Inflammatory macrophage treated with lipopolysaccharide for 1 hour (primary cell): ENCODE measurements at places on chromosomes 1 and 21.

GRCh38 chr1:67894981-67895735, 61.9 kb upstream of the GNG12 start:
- DNase-seq: no peak

DNA sequence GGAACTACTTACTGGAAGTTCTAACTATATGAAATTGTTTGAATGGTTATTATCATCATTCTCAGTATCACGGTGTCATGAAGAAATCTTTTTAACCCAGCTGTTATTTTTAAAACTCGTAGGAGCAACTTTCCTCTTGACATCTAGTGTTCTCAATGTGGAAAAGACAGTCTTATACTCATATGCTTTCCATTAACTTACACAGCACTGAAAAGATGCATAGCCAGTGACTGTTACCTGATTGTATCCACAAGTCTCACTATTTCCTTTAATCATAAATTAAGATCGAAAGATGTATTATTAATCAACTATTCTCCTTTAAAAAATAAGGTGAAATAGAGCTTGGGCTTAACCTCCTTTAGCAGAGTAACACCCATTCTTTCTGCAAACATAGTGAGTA, 59.7 kb upstream of the TNFSF4 start:
- no peak for DNase-seq

DNA sequence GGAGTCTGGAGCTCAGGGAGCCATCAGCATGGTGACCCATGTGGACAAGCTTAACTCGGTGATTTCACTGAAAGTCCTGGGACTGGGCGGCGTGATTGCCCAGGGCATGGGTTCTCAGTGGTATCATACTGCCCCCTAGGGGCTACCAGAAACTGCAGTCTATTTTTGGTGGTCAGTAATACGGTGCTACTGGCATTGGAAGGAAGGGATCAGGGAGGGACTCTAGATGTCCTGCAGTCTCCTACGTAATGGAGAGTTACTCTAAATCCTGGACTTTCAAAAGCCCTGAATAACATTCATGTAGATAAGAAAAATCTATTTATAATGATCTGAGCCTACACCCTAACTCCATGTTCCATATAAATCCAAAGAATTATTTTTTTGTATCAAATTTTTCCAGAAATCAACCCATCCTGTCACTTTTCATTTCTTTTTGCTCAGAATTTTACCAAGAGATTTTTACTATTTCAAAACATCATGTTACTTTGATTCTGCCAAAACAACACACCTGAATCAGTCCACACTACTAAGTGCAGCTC, 37.3 kb downstream of the PABPC4 start:
- peak; percentile 87 for DNase-seq

DNA sequence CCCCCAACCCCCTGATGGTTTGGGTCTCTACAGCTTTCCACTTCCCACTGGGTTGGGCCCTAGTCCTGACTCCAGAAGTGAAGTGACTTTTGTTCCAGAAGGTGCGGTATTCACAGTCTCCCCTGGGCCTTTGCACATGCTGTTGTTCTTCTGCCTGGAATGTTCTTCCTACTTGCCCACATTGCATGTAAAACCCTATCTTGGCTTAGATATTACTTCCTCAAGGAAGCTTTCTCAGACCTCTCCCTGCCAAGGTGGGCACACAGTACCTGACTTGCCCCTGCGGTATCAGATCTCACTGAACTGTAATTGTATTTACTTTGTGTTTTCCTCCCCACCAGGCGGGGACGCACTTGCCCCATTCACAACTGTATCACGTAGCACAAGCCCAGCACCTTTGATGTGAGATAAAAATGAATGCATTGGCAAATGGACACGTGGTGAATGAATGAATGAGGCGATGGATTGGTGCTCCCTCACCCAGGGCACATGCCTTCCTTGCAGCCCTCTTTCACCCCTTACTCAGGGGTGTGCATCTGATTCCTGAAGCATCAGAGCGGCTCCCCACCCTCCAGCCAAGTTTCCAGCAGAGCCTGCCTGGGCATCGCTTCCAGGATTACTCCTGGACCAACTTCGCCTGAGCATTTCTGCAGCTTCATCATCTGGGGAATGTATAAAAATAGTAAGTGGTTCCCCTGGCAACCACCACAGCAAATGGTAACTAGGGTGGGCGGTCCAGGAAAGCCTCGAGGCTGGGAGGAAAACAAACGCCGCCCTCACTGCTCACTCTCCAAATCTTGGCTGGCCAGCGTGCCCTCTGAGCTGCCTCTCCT, 19.8 kb downstream of the NENF start:
- DNase-seq: peak; percentile 35

DNA sequence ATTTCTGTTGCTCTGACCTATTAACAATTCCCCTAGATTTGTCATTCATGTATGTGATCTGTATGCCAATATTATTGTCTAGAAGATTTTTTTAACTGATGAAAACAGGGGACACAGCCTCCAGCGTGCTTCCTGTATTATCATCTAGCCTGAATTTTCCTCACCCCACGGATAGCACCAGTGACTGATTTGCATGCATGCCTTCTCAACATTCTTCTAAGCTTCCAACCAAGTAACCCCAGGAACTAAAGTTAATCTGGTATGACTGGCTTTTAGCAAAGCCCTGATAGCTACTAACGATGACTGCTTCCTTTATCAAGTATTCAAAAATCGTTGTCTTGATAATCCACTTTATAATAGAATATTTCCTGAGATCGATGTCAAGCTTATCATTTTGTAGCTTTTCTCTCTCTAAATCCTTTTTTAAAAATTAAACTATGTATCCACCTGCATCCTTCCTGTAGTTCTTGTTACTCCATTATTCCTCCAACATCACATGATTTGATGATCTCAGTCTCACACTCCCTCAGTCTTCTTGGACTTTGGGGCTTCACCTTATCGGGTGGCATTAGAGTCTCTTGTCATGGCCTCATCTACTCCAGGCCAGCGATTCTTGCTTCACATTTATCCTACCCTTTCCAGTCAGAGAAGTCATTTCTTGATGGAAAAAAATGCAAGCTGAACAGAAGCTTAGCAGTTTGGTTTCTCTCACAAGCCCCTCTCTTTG, 19.0 kb downstream of the BCAR3 start:
- DNase-seq: no peak

DNA sequence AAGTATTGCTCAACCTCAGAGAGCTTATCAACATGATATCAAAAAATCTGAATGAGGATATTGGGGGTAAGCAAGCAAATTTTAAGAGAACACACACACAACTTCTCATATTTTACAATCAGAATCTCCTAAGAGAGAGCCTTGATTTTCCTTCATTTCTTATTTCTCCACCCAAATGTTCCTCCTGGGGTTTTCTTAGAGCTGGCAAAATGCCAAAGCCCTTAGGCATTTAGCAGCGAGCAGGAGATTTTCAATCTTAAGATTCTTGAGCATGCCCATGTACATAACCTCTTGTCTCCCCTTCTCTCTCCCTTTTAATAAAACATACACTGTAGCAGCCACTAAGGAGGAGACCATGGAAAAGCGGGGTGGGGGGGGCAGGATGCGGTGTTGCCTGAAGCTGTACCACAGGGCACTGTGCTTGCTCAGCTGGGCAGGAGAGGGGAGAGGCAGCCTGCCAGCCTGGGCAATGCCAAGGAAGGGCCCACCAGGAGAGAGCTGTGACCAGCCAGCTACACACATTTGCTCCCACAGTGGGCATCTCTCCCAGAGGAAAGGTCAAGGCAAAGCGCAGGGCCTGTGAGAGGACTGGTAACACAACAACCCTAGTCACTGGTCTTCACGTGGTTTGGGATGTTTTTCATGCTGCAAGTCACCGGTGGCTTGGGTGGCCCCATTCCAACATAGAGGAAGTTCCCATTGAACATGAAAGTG, 4.3 kb downstream of the BRINP2 start:
- DNase-seq: no peak

DNA sequence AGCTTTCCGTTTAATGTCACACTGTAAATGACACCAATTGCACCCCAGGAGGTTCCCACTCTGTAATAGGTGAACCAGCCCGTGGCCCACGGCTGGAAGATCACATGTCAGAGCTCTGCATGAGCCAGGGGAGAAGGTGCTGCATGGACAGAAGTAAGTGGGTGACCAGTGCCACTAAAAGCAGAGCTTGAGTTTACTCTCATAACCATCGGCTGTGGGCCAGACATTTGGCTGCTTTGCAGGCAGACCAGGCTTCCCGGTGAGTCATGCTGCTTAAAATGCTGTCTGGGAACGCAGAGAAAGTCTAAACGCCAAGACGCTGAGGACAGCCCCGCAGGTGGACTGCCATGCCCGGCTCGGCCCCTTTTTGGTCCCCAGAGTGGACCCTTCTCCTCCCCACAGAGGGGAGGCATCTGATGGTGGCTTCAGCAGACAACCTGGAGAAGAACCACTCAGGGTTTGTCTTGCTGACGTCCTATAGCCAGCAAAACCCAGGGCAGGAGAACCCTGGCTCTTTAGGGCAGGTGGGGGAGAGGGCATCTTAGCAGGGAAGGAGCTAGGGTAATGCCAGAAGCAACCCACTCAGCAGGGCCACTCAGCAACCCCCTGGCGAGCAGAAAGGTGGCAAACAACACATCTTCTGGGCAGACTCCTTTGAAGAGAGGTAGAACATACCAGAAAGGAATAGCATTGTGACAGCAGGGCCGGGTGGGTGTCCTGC, 7.3 kb downstream of the KIAA2013 start:
- no peak for DNase-seq

DNA sequence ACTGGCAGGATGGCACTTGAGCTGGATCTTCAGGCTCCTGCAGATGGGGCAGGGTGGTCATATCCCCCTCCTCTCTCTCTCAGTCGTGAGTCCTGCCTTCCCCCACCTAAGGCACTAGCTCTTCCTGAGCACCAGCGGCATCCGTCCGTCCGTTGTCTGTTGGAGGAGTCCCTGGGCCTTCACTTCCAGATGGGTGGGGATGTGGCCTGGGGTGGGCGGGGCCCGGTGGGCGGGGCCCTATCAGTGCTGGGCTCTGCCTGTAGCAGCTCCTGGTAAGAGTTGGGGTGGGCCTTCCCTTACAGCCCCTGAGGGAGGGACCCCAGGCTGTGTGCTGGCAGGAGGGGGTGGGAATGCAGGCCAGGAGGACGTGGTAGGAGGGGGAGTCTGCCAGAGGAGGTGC, 10.3 kb downstream of the LDLRAD2 start:
- DNase-seq: no peak

- DNase-seq: no peak
Observed at GRCh38 chr1:91173346-91173890, 151.6 kb upstream of the ZNF644 start.

GRCh38 chr1:223298701-223299100, 65.3 kb downstream of the SUSD4 start:
- DNase-seq: no peak

- no peak for DNase-seq
Observed at GRCh38 chr1:22751124-22751531, 40.5 kb downstream of the EPHB2 start.

DNA sequence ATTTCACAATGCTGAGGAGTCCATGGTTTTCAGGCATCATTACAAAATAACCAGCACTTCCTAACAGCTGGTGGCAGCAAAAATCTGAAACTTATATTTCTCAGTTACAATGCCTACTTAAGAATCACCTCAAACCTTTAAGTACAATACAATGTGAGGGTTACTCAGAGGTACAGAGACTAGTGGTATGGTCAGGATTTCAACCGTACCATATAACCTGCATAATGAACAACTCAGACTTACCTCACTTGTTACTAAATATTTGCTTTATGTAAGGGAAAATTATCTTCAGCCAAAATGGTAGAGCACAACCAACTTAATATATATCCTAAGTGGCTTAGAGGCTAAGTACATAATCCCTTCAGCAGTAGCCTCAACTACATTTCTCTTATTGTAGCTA, 344.5 kb downstream of the SMYD3 start:
- DNase-seq: no peak

- no peak for DNase-seq
Observed at GRCh38 chr1:236313427-236313826, 31.7 kb upstream of the ERO1B start.

DNA sequence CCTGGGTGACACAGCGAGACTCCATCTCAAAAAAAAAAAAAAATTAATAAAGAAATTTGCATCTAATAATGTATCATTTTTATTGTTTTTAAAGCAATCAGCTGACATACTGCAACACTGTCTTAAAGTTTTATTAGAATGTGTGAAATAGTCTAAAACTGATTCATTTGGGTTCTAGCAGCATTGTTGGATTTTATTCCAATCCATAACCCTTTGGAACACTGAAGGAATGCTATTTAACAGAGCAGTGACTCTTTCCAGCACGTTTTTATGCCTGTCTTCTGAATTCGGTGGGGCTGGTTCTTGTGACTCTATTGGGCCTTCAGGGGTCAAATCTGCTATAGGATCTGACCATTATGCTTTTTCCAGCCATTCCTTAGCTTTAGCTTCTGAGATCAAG, 18.2 kb upstream of the FMO4 start:
- no peak for DNase-seq

DNA sequence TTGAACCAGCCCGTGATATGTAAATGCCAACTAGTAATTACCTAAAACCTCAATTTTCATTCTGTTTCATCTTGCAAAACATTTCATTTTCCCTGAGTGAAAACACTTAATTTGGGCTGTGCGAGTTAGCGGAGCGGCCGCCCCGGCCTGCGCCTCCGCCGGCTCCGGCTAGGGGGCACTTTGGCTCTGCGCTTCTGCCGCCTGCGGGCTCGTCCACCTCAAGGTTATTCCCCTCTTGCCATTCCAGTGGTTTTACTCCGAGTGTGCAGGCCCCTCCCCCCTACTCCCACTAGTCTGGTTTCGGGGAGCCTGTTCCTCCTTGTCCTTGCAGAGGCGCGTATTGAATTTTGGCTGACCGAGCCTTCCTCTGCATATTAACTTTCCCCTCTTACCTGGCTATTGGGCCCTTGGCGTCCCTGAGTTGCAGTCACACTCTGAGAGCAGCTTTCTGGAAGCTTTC, 55.6 kb downstream of the PEX14 start:
- DNase-seq: peak; percentile 71

DNA sequence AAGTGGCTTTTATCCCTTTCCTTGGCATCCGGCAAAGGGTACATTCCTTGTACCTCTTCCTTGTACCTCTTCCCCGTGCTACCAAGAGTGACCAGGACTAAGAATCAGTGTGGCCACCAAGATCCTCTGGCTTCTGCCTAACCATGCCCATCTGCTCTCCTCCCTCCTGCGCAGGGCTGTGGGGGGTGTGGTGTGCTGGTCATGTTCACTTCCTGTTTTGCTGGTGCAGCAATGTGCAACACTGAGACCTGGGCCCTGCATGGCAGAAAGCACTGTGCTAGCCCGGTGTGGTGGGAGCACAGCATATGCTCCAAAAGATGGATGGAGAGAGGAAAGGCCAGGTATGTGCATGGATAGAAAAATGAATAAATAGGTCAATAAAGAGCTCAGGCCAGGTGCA, 33.3 kb upstream of the TENT5C start:
- DNase-seq: peak; percentile 23
